Psoas muscle (tissue), 8 donors: ENCODE measurements at places on chromosomes 16 and 17. TPM values are rescaled to one million over a fixed set of nuclear protein-coding genes. Genes with fewer than 3 reads are reported as not detected.

DNA sequence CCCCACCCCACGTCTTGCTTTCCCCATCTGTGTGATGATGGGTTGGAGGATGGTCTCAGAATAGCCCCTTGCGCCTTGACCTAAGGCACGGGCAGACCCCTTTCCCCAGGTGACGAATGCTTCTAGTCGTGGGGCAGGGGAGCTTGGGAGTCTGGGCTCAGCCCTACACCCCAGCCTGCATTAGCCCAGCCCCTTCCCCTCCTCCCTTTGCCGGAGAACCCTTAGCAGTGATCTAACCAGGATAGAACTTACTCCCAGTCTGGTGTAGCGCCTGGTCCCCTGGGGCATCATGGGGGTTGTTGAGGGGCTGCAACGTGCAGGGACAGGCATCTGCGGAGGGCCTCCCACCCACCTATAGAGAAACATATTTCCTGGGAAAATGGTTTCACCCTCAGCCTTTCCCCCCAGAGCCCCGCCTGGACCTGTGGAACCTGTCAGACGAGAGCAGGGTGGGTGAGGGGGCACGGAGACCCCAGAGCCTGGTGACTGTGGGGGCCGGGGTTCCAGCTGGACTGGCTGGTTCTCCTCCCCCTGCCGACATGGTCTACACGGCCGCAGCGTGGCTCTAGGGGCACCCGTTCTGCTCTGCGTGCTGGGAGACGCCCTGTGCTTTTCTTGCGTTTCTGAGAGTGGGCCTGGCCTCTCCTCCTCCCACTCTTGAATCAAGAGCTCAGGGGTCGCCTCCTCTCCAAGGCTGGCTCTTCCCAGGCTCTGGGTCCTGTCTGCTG lies 4.7 kb downstream of the SMTNL2 start:
- peak; percentile 46 for DNase-seq

- DNase-seq: peak; percentile 18
Observed at GRCh38 chr17:63274146-63274545, 172.0 kb downstream of the CYB561 start.

DNA sequence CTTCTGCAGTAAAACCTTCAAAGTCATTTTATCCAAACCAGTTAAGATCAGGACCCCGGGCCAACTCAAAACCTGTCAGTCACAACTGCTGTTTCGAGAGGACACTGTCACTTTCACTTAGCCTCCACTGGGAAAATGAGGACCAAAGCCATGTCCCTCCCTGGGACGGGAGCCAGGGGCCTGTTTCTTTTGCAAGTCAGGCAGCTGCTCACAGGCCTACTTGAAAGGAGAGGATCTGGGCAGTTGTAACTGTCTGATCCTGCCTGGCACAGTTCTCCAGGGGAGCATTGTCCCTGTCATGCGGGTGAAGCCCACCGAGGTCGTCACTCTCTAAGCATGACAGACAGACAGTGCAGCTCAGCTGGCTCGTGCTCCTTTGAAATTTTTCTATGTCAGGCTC lies 276.2 kb downstream of the NPIPA8 start:
- DNase-seq: no peak

DNA sequence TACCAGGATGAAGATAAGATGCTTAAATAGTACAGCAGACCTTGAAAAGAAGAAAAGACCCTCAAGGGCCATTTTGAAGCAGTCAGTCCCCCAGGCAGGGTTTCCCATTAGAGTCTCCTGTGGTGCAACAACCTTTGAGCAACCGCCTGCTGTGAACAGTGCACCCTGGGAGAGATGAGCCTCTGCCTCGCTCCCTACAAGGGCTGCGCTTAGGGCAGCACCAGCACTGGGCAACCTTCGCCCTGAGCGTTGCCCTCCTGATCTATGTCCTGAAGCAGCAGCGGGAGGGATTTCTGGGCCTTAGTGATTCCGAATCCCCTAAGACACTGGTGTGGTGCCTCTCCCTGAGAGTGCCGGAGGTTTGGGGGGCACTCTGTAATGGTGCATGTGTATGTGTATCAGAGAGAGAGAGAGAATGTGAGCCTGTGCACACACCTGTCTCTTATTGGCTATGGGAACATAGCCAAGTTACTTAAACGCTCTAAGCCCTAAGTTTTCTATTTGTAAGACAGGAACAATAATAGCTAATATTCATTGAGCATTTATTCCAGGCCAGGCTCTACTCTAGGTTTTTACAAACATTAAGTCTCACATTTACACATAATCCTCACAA lies 25.2 kb upstream of the ABCC12 start:
- DNase-seq: no peak

- DNase-seq: no peak
Observed at GRCh38 chr16:70730031-70730430, 44.2 kb upstream of the MTSS2 start.

- DNase-seq: no peak
Observed at GRCh38 chr17:75927286-75927922, 13.4 kb downstream of the FBF1 start.

GRCh38 chr17:81294512-81295030 lies 536 bp downstream of the SLC38A10 start:
- no peak for DNase-seq

DNA sequence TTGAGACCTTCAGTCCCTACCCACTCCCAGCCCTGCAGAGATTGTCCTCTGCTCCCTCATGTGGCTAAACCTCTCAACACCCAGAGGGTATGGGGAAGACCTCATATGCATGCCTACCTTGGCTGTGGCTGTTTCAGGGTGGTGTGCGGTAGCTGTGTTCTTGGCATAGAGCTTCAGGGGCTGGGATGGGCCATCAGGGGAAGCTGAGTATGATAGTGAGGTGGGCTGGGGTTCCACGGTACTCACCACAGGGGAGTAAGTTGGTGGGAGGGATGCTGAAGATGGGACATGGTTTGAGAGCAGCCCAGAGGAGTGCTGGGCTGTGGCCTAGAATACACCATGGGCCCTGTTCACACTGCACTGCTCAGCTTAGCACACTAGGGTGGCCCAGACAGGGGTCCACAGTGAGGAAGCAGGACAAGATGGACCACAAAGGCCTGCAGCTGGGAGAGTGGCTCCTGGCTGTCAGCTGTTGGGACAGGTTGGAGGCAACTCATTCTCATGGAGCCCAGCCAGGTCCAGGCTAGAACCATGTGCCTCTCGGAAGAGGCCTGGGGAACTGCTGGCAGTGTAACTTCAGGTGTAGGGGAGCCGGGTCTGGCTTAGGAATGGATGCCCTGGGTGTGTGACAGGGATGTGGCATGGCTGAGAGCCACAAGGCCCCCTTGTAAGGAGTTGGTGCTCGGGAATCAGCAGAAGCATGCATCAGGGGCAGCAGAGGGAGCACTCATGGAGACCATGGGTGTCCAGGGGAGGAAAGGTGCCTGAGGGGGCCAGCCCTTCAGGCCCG lies 3.1 kb downstream of the MFAP4 start:
- DNase-seq: peak; percentile 75

- no peak for DNase-seq
Observed at GRCh38 chr16:24178496-24178895, 77.6 kb upstream of the CACNG3 start.

DNA sequence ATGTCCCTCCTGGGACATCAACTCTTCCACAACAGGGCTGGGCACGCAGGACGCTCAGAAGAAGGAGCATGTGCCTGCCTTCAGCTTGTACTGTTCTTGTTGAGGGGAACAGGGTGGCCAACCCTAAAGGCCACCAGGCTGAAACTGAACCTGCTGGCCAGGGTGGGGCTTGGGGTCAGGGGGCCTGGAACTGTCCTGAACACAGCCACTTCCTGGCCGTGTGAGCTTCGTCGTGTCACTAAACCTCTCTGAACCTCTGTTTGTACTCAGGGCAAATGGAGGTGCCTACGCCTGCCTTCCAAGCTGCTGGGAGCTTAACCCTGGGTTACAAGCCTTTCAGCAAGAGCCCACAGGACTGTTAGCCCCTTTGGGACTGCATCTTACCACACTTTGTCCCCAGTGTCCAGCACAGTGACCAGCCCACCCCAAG lies 6.7 kb downstream of the ARHGAP27 start:
- no peak for DNase-seq

GRCh38 chr17:80839970-80840369 lies 151.7 kb upstream of the CHMP6 start:
- DNase-seq: no peak

DNA sequence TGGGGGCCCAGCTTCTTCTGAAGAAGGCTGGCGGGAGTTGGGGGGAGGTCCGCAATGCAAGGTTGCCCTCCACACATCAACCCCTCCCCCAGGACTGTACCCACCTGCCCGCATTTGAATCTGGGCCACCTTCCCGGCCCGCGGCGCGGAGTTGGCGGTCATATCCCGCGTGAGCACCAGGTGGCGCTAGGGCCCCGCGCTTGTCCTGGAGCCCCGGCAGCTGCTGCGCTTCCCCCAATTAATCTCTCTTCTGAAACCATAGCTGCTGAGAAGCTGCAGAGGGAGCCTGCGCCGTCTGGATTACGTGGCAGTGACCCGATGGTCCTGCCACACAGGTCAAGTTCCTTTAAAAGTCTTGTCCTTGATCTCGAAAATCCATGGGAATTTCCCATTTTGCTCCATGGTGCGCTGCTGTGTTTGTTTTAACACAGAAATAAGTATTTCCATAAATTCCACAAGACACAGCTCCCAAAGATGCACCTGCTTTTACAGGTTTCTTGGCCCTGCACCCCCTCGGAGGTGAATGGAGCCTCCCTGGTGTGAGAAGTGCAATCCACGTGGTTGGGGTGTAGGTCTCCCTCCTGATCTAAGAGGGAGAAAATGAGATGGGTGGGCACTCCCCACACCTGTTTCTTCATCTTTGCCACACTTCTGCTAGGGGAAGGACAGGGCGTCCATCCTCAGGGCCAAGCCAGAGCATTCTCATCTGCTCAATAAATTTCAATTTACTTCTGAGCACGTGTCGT lies 22.1 kb downstream of the COX4I1 start:
- DNase-seq: peak; percentile 66

DNA sequence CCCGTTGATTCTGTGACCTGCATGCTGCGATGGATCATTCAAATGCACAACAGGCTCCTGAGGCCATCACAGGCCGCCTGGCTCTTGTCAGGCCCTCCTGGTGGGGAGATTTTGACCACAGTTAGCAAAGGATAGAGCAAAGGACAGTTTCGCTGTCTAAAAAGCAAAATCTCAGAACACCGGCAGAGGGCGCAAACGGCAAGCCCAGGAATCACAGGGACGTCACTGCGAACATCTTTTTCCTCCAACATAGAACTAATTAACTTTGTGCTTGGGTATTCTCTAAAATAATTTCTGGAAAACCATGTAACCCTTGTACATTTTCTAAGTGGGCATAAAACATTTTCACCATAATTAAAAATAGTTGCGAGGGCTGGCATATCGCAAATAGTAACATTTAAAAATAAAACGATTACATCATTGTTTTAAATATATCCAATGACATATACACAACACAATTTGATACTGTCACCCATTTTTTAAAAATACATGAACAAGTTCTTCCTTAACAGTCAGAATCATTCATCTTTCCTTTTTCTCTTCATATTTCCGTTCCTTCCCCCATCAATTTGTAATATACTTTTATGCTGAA lies 19.7 kb upstream of the SLC47A1 start:
- peak; percentile 72 for DNase-seq

DNA sequence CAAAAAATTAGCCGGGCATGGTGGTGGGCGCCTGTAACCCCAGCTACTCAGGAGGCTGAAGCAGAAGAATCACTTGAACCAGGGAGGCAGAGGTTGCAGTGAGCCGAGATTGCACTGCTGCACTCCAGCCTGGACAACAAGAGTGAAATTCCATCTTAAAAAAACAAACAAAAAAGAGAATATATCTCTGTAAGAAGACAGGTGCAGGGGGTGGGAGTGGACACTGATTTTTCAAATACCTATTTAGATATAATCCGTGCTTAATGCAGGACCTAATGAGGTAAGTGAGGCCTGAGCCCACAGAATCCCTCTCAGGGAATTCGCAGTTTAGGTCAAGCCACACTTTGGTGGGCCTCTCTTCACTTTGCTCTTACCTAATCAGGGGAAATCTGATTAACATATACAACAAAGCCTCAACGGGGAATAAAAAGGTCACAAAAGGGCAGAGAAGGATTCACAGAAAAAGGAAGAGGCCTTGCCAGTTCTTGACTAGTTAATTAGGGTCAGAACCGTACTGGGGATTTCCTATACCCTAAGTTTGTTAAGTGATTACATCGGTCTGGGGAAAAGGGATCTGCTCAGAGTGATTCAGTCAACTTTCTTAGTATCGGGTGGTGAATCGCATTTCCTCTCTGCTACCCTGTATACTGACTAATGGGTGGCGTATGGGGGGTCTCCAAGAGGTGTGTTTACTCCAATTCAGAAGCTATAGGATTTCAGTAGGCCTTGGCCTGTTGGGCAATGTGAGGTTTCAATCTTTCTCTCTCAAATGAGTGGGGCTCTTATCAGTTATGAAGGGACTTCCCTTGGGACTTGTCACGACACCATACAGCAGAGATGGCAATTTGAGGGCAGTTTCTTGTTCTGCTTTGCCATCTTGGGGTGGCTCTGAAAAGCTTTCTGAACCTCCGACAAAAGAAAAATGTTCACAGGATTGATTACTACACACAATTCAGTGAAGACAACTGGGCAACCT lies 1.9 kb upstream of the NFAT5 start:
- DNase-seq: no peak

GRCh38 chr17:1762233-1762900 lies 507 bp downstream of the SERPINF1 start:
- peak; percentile 86 for DNase-seq

DNA sequence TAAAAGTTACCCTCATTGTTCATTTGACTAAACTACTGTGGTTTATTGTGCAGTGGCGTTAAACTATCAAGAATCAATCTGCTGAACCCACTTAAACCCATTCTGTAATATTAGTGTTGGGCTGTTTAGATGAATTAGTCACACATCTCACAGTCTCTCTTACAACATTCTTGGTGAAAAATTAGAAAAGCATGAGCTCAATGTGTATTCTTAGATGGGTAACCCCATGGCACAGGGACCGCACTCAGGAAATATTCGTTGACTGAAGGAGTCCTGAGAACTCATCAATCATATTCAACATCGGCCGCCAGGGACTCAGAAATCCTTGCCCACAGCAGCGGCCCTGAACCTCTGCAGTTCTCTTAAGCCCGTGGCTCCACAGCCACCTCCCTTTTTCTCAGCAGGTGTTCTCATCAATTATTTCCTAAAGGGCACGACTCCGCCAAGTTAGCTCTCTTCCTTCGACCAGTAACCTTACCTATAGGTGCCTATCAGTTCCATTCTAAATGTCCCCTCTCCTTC lies 155.6 kb downstream of the STX8 start:
- DNase-seq: no peak

GRCh38 chr16:4762205-4762604 lies 4.8 kb downstream of the ZNF500 start:
- DNase-seq: no peak

DNA sequence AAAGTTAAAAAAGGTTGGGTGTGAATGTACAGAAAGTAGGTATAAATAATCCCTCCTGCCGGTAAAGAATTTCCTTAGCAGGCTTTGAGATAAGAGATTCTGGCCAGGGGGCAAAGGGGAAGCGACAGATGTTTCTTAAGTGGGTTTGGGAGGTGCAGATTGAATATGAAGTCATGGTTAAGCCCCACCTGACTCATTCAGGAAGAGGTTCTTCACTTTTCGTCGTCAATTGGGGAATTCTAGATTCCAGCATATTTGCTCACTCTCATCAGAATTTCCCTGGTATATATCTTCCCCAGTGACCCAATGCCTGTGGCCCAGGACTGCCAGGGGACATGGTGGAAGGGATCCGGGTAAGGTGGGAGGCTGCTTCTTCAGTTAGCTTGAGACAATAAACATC lies 127.8 kb downstream of the CPPED1 start:
- no peak for DNase-seq

NPIPB13 gene
- polyA plus RNA-seq: 2.0 TPM

ITGAX gene
- 0.34 TPM for polyA plus RNA-seq

RHOT1 gene
- 26.4 TPM for polyA plus RNA-seq

TMEM238L gene
- polyA plus RNA-seq: not detected

SCARF1 gene
- 2.0 TPM for polyA plus RNA-seq

OR4D1 gene
- polyA plus RNA-seq: 0.03 TPM

HBA1 gene
- 10.3 TPM for polyA plus RNA-seq

AOC3 gene
- 9.3 TPM for polyA plus RNA-seq

GRB2 gene
- 39.5 TPM for polyA plus RNA-seq

DNAI2 gene
- not detected for polyA plus RNA-seq
